Right hindlimb (tissue), 1 donor: ENCODE measurements at places on chromosomes 2 and 18.

DNA sequence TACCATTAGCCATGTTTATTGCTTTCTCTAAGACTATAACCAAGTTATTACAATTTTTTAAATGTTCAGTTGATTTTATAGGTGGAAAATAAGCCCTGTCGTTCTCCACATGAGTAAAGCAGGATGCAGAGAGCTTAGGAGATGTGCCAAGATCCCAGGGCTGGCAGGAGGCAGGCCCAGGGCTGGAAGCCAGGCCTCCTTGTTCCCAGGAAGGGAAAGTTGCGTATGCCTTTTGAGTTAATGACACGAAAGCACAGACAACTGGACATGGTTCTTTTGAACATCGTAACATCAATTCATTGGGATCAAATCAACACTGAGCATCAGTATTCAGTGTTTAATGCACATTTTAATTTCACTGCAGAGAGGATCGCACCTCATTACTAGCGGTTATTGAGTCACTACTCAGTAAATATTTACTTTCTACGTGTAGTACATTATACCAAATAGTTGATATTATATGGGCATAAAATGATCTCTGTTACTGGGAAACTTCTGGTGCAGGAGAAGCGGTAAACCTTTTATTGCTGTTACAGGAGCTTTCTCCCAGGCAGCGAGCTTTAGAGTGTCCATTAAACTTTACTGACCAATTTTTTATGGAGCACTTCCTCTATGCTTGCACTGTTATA is 60.0 kb downstream of the RNF144A start:
- peak; percentile 73 for DNase-seq

DNA sequence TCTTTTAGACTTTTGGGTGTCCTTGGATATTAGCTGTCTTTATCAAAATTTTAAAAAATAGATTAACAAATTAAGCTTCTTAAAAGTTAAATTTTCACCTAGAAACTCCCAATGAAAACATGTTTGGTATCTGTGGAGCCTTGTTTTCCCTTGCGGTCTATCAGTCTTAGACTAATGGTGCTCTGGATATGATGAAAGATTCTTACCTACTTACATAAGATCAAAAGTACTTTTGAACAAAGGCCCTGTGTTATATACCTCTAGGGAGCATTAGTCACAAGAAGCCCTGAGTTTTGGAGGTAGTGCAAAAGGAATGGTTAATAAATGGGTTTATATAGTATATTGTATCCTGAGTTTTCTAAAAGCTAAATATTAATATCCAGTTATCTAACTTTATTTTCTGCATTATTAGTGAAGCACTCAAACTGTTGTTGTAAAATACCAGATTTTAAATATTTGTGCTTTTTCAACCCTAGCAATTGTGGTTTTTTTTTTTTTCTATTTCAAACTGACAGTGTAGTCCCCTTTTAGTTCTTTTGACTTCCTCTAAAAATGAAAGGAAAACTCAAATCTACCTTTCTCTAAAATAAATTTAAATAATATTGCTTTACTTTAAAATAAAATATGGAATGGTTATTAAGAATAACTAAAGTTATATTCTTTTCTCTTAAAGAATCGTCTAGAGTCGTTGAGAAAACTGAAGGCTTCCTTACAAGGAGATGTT is 18.1 kb downstream of the NDC80 start:
- DNase-seq: no peak

DNA sequence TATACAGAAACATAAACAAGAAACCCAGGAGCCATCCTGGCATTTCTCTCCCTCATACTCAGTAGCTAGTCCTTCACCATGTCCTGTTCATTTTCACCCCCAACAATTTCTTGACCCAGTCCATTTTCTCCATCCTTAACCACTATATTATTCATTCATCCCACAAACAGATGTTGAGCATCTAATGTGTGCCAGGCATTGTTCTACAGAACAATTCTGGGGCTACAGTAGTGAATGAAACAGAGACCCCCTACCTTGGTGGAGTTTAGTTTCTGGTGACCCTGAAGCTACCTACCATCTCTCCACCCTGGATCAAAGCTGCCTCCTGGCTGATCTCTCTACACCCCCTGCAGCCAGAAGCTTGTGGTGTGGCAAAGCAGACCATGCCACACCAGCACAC is 27.5 kb upstream of the BZW1 start:
- no peak for DNase-seq

- peak; percentile 50 for DNase-seq
These were observed 105.0 kb downstream of the LTBP1 start for GRCh38 chr2:33051586-33052360.

DNA sequence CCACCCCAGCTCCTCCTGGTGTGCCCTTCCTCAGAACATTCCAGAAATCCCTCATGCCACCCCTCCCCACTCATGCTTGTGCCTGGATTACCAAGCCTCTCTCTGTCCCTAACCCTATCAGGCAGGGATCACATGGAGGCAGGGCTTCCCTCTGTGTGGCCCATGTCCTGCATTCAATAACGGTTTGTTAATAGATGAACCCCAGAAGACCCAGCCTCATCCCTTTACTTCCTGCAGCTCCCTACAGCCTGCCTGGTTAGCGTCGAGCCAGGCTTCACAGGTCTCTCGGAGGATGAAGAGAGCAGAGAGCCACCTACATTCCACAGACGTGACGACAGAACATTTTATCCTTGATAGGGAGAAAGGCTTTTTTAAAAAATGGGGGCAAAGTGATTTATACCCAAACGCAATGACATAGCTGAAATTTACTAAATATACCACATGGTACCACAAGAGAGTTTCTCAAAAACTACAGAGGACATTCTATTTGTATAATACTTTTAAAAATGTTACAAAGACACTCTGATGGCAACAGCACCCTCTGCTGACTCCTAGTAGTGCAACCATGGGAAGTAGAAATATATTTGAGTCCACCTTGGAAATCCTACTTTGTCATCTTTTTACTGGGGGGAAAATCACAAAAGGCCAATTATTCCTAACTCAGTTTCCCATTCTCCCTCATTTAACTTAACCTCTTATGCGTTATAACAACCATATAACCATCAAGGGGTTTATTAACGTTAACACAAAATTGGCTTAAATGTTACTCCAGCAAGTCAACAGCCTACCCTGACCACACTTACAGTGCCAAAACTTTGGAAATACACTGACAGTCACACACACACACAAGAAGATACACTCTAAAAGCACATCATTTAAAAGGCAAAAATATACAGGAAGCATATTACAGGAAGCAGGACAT is 30.7 kb downstream of the FBXO15 start:
- DNase-seq: peak; percentile 34

DNA sequence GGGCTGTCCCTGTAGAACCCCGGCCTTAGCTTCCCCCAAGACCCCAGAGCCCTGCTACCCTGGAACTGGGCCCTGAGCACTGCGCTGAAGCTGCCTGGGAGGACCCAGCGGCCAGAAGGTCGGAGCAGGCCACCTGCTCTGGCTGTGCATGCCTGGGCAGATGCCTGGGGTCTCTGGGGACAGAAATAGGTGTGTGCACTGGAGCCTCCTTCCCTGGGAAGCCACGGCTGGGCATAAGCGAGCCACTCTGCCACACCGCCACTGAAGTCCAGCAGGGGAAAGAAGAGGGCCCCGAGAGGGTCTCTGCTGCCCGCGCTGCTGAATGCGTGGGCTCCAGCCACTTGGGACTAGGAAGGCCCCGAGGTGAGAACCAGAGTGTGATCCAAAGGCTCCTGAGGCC is 6.7 kb downstream of the GBX2 start:
- no peak for DNase-seq

DNA sequence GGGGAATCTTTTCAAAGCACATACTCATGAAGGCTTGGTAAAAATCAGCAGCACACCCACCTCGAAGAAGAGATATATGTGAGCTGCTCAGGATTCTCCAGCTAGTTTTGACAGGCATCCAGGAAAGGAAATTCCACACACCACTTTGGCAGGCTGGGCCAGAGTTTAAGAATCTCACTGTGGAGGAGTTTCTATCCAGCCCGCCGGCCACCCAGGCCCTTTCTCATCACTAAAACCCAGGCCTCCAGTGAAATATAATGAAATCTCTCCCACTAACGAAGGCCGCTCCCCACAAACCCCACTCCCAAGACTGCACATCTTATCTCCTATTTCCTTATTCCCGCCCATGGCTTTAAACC is 202.0 kb downstream of the GLI2 start:
- DNase-seq: peak; percentile 88

DNA sequence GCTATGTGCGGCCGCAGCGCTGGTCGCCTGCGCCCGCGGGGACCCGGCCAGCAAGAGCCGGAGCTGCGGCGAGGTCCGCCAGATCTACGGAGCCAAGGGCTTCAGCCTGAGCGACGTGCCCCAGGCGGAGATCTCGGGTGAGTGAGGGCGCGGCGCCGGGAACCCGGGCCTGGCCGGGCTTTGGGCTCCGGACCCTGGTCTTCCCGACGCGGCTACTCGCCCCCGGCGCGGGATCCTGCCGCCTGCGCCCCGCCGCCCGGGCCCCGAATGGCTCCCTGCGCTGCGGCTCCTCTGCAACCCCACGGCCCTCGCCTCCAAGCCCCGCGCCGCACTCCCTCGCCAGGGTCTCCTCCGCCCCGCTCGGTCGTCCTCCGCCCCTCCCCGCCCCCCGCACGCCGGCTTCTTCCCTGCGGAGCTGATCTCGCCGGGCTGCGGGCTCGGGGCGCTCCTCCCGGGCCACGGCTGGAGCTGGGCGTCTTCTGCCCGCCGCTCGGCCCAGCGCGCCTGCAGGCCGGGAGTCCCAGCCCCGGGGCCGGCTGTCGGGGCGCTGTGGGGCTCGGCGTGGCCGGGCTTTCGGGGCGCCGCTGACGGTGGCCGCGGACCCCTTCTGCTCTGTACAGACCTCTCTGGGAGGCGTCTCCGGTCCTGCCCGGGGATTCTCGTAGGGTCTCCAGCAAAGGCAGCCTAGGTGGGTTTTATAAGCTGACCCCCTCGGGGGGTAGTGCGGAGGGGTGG is 652 bp downstream of the GPC1 start:
- DNase-seq: peak; percentile 39

DNA sequence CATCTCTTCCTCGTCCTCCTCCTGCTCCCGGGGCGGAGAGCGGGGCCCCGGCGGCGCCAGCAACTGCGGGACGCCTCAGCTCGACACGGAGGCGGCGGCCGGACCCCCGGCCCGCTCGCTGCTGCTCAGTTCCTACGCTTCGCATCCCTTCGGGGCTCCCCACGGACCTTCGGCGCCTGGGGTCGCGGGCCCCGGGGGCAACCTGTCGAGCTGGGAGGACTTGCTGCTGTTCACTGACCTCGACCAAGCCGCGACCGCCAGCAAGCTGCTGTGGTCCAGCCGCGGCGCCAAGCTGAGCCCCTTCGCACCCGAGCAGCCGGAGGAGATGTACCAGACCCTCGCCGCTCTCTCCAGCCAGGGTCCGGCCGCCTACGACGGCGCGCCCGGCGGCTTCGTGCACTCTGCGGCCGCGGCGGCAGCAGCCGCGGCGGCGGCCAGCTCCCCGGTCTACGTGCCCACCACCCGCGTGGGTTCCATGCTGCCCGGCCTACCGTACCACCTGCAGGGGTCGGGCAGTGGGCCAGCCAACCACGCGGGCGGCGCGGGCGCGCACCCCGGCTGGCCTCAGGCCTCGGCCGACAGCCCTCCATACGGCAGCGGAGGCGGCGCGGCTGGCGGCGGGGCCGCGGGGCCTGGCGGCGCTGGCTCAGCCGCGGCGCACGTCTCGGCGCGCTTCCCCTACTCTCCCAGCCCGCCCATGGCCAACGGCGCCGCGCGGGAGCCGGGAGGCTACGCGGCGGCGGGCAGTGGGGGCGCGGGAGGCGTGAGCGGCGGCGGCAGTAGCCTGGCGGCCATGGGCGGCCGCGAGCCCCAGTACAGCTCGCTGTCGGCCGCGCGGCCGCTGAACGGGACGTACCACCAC is 2.1 kb downstream of the GATA6 start:
- DNase-seq: no peak

DNA sequence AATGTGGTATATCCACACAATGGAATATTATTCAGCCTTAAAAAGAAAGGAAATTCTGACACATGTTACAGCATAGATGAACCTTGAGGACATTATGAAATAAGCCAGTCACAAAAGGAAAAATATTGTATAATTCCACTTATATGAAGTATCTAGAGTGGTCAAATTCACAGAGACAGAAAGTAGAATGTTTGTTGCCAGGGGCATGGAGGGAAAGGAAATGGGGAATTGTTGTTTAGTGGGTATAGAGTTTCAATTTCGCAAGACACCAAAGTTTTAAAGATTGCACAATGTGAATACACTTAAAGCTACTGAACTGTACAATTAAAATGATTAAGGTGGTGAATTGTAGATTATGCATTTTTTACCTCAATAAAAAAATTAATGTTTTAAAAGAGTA is 92.9 kb downstream of the TXNL1 start:
- no peak for DNase-seq

DNA sequence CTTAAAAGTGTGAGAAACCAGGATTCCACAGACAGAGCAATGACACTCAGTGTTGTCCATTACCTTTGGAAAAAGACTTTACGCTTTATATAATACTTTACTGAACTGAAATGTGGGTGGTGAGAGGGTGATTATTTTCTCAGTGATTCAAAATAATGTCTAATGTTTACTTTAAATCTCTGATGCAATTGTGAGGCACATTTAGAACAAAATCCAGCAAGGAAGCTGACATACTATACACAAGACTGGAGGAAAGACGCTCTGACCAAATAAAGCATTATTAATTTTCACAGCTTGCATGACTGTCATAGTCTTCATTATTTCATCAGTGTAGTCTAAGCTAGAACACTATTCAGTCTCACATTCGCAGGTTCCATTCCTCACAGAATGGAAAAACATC is 34.1 kb upstream of the STAT1 start:
- DNase-seq: no peak

- DNase-seq: no peak
These were observed 31.8 kb upstream of the LYPD1 start for GRCh38 chr2:132701810-132702209.

GRCh38 chr2:71853858-71854257 is 293.8 kb downstream of the CYP26B1 start:
- no peak for DNase-seq

GRCh38 chr2:208415255-208415654 is 8.7 kb downstream of the PTH2R start:
- no peak for DNase-seq

DNA sequence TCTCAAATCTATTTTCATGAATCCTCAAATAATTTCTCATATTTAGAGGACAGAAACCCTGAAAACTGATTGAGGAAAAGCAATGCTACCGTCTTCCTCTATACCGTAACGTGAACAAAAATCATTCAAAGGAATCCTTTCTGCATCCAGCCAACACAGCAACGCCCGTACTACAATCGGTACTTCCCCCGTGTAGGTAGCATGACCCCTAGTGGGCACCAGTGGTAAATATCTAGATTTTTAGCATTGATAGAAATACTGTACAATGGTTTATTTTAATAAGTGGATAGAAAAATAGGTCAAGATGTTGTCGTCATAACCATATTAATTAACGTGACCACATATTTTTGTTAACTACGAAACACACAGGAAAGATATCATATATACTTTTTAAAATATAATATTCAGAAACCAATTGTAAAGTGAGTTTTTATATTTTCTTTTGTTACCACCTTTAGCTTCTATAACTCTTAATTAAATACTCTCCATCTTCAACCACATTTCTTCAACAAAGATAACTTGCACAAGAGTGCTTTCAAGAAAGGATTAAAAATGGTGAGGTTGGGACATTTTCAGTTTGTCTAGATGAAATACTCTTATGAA is 194.1 kb downstream of the SS18 start:
- peak; percentile 40 for DNase-seq
